ENCODE measurements at places on chromosomes 3 and 15. TPM values are rescaled to one million over a fixed set of nuclear protein-coding genes. Genes with fewer than 3 reads are reported as not detected.

DNA sequence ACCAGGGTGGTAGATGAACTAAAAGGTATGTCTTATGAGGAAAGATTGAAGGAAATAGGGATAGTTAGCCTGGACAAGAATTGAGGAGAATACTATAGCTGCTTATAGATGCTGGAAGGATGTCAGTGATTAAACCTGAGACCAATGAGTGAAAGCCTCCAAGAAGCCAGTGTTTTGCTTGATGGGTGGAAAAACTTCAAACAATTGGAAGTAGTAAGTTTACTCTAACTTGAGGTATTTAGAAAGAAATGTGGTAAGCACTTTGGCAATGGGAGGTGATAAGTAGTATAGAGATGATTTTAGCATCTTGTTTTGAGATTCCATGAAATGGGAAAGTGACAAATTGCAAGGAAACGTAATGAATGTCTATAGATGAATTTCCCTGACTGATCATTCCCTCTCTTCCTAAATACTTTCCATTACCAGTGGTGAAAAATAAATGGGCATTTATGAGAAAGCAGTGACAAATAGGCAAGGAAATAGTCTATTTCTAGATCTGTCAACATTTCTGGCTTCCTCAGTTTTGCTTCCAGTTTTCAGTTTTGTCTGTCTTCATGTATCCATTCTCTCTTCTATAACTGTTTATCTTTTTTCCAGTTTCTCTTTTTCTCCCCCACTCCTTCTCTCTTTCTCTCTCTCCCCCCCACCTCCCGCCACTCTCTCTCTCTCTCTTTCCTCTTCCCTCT lies 19.2 kb downstream of the SLC15A2 start:
- no peak for DNase-seq

PLCH1 gene
- total RNA-seq = 0.73 TPM

RMDN3 gene
- total RNA-seq = 15.7 TPM

DNA sequence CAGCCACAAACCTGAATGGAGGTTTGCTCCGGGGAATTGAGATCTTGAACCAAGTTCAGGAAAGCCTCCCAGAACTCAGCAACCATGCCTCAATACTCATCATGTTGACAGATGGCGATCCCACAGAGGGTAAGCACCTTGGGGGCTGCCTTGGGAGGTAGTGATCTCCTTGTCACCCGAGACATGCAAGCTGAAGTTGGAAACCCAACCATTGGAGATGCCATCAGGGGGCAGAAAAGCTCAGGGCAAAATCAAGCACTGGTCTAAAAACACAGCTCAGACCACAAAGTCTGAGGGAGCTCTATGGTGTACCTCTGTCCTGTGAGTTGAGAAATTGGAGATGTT lies 5.8 kb downstream of the ITIH1 start:
- DNase-seq = no peak

GRCh38 chr3:10743366-10744097 lies 72.5 kb upstream of the SLC6A11 start:
- DNase-seq = no peak

CDHR4 gene
- total RNA-seq = 2.0 TPM

- no peak for DNase-seq
These were observed 166.4 kb downstream of the CADPS start for GRCh38 chr3:62708638-62709373.
